ENCODE measurements at places on chromosomes 3 and 15. TPM values are rescaled to one million over a fixed set of nuclear protein-coding genes. Genes with fewer than 3 reads are reported as not detected.

Gene GOLGA8K
- 3.0 TPM for total RNA-seq

Gene ACAN
- not detected for total RNA-seq

Gene CCR8
- 0.45 TPM for total RNA-seq

Gene EIF4E3
- total RNA-seq: 20.4 TPM

Measured in natural killer cell treated with Interleukin-12 subunit alpha and Interleukin-12 subunit beta and Interleukin-15 and Interleukin-18, amount 100 ng/mL, for 72 hours (primary cell).